ENCODE measurements at places on chromosomes 7 and 10.

DNA sequence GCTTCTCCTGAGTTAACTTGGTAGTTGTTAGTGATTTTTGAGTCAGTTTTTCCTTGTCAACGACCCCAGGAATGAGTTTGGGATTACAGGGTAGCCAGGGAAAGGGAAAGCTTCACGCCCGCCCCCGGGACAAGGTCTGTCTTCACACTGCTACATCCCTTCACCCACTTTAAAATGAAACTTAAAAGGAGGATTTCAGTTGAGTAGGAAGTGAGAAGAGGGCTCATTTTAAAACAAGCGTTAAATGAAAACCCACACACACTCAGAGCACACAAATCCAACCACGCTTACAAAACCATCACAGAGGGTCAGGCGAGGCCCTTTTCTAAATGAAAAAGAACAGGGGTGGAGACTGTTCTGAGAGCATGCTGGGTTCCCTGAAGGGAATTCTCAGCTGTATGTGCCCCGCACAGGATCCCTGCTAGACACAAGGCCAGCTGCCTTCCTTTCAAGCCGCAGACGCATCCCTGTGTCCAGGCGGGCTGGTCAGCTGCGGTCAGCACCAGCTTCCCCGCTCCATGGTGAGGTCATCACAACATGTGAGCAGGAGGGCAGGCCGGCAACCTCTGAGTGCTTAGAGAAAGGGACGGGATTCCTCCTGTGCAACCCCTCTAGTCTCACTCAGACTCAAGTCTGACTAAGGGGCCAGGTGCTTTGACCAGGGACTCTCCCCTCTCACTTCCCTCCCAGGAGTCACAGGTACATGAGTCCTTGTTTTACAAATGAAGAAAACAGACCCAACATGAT is 111.8 kb downstream of the EGFR start:
- peak; percentile 15 for DNase-seq

GRCh38 chr7:30557245-30557644 is 37.4 kb upstream of the GARS1 start:
- no peak for DNase-seq

- no peak for DNase-seq
Measured at GRCh38 chr7:4842319-4843064, 19.3 kb downstream of the PAPOLB start.

DNA sequence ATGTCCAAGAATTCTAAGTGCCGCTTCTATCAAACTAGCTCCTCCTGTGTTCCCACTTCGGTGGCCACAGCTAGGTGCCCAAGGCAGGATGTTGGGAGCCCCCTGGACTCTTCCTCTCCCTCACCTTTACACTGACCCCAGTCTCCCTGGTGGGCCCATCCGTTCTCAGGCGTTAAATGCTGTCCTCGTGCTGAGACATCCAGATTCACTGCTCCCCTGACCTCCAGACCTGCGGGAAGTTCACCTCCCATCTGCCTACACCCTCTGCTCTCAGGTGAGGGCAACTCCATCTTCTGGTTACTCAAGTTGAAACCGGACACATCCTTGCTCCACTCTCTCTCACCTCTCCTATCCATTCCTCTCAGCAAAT is 114.3 kb downstream of the ARHGAP22 start:
- DNase-seq, result no peak

DNA sequence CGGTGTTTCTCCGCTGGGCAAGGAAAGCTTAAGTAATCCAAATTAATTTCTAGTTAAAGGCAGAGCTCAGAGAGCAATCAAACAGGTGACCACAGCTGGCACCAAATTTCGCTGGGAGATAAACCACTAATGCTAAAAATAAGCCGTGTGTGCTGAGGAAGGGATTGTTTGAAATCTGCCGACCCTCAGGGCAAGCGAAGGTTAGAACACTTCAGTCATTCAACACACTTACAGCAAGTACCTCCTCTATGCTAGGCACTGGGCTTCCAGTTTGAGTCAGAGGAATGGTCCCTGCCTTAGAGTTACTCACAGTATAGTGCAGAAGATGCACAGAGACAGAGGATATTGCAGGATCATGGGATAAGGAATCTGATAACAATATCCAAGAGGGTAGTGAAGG is 467.9 kb upstream of the PODXL start:
- DNase-seq, result no peak

GRCh38 chr10:72852508-72852907 is 41.0 kb upstream of the OIT3 start:
- no peak for DNase-seq

DNA sequence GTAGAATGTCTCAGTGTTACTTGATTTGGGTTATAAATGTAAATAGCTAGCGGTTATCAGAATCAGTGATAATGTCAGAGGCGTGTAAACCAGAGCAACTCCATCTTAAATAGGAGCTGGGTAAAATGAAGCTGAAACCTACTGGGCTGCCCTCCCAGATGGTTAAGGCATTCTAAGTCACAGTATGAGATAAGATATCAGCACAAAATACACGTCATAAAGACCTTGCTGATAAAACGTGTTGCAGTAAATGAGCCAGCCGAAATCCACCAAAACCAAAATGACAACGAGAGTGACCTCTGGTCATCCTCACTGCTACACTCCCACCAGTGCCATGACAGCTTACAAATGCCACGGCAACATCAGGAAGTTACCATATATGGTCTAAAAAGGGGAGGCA is 172.3 kb downstream of the CHRM2 start:
- DNase-seq, result no peak

DNA sequence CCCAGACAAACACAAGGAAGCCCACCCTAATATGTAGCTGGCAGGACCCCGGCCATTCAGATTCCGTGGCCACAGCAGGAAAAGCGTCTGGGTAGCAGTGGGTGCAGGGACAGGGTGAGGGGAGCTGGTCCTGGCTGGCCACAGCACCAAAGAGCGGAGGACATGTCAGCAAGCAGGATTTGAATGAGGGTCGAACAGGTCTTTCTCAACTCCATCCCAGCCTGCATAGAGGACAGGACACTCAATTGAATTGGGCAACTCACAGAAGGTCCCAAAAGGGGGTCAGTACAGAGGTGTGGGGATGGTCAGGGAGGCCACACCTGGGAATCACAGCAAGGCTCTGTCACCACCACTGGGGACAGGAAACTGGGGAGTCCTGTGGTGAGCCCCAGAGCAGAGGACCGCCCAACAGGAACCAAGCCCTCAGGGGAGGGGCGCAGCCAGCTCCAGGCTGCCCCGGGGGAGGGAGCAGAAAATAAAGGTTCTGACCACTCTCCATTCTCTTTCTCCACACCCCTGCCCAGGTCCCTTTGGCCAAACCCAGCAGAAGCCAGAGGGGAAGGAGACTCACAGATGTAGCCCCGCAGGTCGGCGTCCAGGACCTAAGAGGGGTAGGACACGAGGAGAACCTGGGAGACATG is 108.7 kb upstream of the PPP2R2D start:
- DNase-seq, result no peak

- DNase-seq, result no peak
Measured at GRCh38 chr7:47611045-47611511, 29.2 kb upstream of the TNS3 start.

DNA sequence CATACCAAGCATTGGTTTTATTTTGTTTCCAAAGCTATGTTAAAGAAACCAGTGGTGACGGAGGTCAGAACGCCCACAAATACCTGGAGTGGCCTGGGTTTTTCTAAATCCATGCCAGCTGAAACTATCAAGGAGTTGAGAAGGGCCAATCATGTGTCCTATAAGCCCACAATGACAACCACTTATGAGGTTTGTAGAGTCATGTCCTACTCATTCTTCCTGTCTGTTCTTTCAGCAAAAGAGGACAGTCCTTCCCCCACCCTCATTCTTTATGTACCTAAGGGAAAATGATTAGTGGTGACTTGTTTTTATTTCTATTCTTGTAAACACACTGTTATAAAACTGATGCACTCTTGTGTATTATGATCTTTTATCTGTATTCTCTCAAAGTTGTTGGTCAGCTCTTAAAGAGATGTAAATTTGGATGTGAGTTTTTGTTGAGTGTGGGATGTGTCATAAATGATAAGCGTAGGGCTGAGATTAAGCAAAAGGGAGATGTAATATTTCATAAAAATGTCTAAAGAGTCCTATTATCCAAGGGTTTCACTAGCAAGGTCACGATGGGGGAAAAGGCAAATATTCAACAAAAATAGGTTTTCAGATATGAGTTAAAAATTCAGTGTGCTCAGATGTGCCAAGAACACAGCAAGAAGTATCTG is 294.4 kb downstream of the BICC1 start:
- DNase-seq, result no peak

DNA sequence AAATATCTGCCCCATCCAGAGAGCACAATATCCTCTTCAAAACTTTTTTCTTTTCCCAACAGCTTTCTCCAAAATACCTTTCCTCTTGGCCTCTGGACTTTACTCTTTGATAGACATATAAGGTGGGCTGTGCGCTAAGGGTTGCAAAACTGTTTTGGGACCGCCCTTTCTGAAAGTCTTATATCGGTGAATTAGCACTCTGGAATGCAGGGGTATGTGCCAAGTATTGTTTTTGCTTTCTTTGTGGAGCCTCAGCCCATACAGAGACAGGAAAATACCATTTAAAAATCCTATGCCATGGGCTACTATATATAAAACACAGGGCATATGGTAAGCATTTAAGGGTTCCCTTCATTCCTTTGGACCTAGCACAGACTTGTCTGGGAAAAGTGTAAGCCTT is 37.7 kb downstream of the PPP1R17 start:
- DNase-seq, result no peak

- DNase-seq, result no peak
Measured at GRCh38 chr10:46286991-46287693, at the start of gene ANTXRL. TSS of gene ANTXRL (plus strand) at chr10:46286997. CDS start at chr10:46287263, 266 bp downstream.

- no peak for DNase-seq
Measured at GRCh38 chr10:109770663-109771062, 152.6 kb downstream of the XPNPEP1 start.

DNA sequence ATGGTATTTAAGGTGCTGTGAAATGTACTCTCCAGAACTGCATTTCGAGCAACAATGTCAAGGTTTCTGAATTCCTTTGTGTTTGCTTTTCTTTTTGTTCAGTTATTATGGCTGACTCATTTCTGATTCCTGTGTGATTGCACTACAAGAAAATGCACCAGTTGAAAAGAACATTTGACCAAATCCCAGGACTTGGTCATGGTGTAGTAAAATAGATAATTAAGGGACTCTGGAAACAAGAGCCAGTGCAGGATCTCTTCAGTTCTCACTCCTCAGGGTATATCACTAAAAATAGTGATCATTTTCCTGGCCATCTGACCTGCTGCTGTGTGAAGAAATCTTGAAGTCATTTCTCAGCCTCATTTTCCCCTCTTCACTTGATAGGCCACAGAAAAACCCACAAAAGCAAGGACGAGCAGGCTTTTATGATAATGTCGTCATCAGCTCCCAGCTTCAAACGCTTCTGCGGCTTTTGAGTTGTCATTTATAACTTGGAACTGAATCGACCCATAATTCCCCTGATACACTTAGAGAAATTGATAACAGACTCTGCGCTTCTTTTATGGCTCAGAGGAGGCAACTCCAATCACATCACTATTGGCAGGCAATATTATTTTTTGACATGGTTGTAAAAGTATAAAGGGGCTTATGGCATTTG is 274.7 kb downstream of the HDAC9 start:
- no peak for DNase-seq

DNA sequence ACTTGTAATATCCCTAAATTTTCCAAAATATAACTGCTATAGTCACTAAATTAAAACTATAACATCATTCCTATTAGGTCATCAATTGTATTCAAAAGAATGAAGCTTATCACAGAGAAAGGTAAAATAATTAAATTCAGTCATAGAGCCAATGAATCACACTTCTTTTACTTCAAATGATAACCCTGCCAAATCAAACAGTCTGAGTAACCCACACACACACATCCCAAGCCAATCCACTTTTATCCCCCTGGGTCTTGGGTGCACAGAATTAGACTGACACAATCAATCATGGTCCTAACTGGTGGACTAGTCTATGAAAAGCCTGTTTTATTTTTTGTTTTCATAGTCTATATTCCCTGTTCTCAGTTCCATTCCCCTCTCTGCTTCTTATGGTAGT is 25.6 kb downstream of the CTNNA3 start:
- DNase-seq, result no peak

- peak; percentile 11 for DNase-seq
Measured at GRCh38 chr7:108063520-108063933, 60.6 kb upstream of the LAMB1 start.

DNA sequence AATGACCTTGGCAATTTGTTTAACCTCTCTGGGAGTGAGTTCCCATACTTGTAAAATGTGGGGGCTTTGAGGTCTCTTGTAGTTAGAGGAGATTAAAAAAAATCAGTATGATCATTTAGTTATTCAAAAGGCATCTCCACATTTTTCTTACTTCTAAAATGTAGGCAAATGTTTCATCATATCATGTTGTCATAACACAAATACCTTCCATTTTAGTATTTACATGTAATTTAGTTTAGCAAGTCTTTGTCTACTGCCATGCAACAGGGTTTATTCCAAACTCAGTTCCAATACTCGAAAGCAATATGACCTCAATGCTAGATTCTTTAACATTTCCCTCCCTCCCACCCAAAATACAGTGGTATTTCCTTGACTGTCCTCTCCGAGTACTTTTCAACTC is 262.8 kb upstream of the IMMP2L start:
- no peak for DNase-seq

- peak; percentile 41 for DNase-seq
Measured at GRCh38 chr7:142384493-142384922, 126.7 kb upstream of the PRSS58 start.

GRCh38 chr10:71212318-71213126 is at the start of gene UNC5B:
TSS of gene UNC5B (plus strand) at chr10:71212570. CDS start at chr10:71212986, 416 bp downstream.
- peak; percentile 57 for DNase-seq

- DNase-seq, result no peak
Measured at GRCh38 chr7:16359216-16359615, 62.1 kb downstream of the CRPPA start.

DNA sequence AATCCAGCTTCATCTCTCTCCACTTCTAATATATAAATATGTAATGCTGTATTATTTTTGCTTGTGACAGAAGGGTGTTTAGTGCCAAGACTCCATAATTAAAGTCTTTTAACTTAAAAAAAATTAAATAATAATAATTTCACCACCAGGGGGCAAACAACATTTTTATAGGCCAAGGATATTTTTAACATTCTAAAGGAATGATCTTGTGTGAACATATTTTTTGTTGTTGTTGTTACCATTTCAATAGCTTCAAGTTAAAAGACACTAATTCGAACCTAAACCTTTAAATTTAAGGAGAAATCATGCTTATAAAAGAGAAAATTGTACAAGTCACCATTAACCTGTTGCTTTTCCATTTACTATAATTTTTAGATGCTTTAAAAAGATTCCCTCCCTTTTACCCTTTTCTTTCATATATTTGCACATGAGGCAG is 7.5 kb upstream of the DNAJC1 start:
- DNase-seq, result peak; percentile 8

- DNase-seq, result no peak
Measured at GRCh38 chr10:67603701-67604100, 92.3 kb downstream of the CTNNA3 start.

DNA sequence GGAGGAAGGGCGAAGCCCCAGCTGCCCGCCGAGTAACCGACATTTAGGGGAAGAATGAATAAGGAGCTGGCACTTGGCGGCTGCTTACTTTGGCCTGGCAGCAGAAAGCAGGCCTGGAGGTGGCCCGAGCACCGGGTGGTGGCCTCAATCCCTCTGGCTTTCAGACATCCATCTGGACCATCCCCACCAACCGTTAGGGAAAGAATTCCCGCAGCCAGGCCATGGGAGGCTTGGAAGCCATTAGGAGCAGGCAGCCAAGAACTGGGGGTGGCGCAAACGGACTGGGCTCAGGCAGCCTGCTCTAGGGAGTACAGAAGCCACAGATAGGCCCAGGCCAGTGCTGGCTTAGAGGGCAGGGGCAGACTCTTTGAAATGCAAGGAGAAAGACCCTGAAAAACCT is 132.7 kb downstream of the NEURL1 start:
- DNase-seq, result no peak

All from activated CD4-positive, alpha-beta T cell treated with anti-CD3 and anti-CD28 coated beads, Interleukin-2, Interleukin-4, amounts not matched to agents 100 ng/mL and 50 ng/mL, durations not matched to agents 16 hours and 8 hours (primary cell).